ENCODE measurements at places on chromosomes 2 and 18.
A peak's percentile ranks its signal among the peaks of the same experiment; 100 is the strongest.

- DNase-seq: no peak
Measured at GRCh38 chr2:124323321-124323720, 298.2 kb downstream of the CNTNAP5 start.

- no peak for DNase-seq
Measured at GRCh38 chr2:38269421-38269820, 107.7 kb downstream of the ATL2 start.

GRCh38 chr2:154049561-154049960, 177.8 kb downstream of the GALNT13 start:
- DNase-seq: no peak

DNA sequence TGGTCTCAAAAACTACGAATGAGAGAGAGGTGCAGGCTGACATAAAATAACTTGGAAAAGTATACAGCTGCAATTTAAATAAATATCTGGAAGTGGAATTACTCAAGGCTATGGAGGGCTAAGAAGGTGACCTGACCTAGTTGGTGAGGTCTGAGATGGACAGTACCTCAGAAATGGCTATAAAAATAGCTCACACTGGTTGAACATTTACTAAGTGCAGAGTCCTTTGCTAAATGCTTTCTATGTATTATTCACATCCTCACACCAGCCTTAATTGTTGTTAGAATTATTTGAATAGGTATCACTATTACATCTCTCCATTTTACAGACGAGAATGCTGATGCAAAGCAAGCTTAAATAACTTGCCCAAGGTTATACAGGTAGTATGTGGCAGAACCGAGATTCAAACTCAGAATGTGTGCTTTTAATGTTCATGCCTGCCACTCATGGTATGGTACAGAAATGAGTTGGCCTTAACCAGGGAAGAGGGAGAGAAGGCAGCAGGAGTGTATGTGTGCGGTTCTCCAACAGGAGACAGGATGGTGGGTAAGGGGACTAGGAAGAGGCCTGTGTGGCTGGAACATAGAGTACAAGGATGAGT, 37.4 kb downstream of the MRPL44 start:
- DNase-seq: peak; percentile 28

DNA sequence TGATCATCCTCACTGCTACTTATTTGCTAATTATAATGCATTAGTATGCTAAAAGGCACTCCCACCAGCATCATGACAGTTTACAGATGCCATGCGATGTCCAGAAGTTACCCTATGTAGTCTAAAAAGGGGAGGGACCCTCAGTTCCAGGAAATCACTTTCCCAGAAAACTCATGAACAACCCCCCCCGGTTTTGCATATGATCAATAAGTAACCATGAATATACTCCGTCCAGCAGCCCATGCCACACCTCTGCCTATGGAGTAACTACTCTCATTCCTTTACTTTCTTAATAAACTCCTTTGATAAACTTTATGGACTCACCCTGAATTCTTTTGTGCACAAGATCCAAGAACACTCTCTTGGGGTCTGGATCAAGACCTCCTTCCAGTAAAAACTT, 86.8 kb downstream of the MALT1 start:
- no peak for DNase-seq

DNA sequence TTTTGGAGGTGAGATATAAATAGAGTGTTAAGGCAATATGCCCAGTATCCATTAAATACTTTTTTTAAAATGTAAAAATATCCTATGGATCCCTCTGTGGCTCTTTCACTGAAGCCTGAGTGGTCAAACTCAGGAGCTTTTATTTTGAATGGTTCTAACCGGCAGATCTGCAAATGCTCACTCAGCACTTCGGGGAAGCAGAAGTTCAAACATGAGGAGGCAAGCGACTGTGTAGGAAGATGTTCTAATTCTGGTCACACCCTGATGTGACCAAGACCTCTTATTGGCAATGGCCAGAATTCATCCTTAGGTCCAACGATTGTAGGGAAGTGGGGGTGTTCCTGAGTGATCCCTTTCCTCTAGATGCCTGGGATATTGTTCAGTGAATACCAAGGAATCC, 168.8 kb downstream of the CDCA7 start:
- no peak for DNase-seq

GRCh38 chr2:227772932-227773331, 27.2 kb downstream of the SCYGR8 start:
- no peak for DNase-seq

- no peak for DNase-seq
Measured at GRCh38 chr2:29444150-29444549, 328.9 kb downstream of the CLIP4 start.

- DNase-seq: no peak
Measured at GRCh38 chr2:183117226-183117625, 7.0 kb upstream of the NUP35 start.

- DNase-seq: no peak
Measured at GRCh38 chr2:221975151-221975550, 323.6 kb downstream of the PAX3 start.
